Uterine smooth muscle cell (primary cell): ENCODE measurements at places on chromosomes 4 and X. TPM values are rescaled to one million over a fixed set of nuclear protein-coding genes. Genes with fewer than 3 reads are reported as not detected.

SYP gene
- total RNA-seq: 0.12 and 0.33 TPM in 2 replicates

SYN1 gene
- total RNA-seq: 0.22 and 0.25 TPM in 2 replicates

ERCC6L gene
- total RNA-seq: 2.6 and 12.4 TPM in 2 replicates

CYBB gene
- total RNA-seq: under 0.01 TPM in 1 of 2 replicates, not detected in the other

HSFX3 gene
- total RNA-seq: not detected in 2 replicates

NSUN7 gene
- total RNA-seq: 0.22 and 1.1 TPM in 2 replicates

C4orf50 gene
- total RNA-seq: not detected in 2 replicates

SLC2A9 gene
- total RNA-seq: 0.33 and 1.4 TPM in 2 replicates

NSG1 gene
- total RNA-seq: 0.44 TPM in 1 of 2 replicates, not detected in the other

ADGRG2 gene
- under 0.01 TPM in 1 of 2 replicates, not detected in the other for total RNA-seq

SPIN2A gene
- total RNA-seq: 0.37 and 0.44 TPM in 2 replicates

ABLIM2 gene
- total RNA-seq: 0.25 TPM in 1 of 2 replicates, not detected in the other

CCSER1 gene
- 0.33 and 2.9 TPM in 2 replicates for total RNA-seq

S100P gene
- not detected in 2 replicates for total RNA-seq

PHEX gene
- total RNA-seq: 0.55 and 1.00 TPM in 2 replicates

PRRG1 gene
- 7.7 and 8.6 TPM in 2 replicates for total RNA-seq

RBM47 gene
- total RNA-seq: 3.3 and 4.4 TPM in 2 replicates

SOX3 gene
- total RNA-seq: not detected in 2 replicates

CT55 gene
- total RNA-seq: 0.25 TPM in 1 of 2 replicates, not detected in the other

NAT8L gene
- total RNA-seq: under 0.01 and 0.12 TPM in 2 replicates

KCTD8 gene
- total RNA-seq: 2.1 and 6.9 TPM in 2 replicates

CXCL11 gene
- total RNA-seq: 0.22 TPM in 1 of 2 replicates, not detected in the other

IQCM gene
- total RNA-seq: 0.11 TPM in 1 of 2 replicates, not detected in the other

RBMXL3 gene
- not detected in 2 replicates for total RNA-seq

NXF2B gene
- total RNA-seq: not detected in 2 replicates

MAOA gene
- 4.0 and 5.5 TPM in 2 replicates for total RNA-seq

CAPN6 gene
- total RNA-seq: under 0.01 TPM in 2 replicates

SHROOM2 gene
- total RNA-seq: 0.44 and 0.75 TPM in 2 replicates

SERTM2 gene
- total RNA-seq: 1.9 TPM in 2 replicates

ARR3 gene
- not detected in 2 replicates for total RNA-seq

STATH gene
- total RNA-seq: not detected in 2 replicates

MSL3 gene
- 19.7 and 22.2 TPM in 2 replicates for total RNA-seq

FGA gene
- 0.12 TPM in 1 of 2 replicates, not detected in the other for total RNA-seq

SHISA3 gene
- 0.12 and 0.22 TPM in 2 replicates for total RNA-seq

GPM6B gene
- total RNA-seq: 4.6 and 8.1 TPM in 2 replicates

SEC24D gene
- total RNA-seq: 112 and 120 TPM in 2 replicates

SFRP2 gene
- total RNA-seq: not detected in 2 replicates

ZNF674 gene
- 2.7 and 5.7 TPM in 2 replicates for total RNA-seq

SSX1 gene
- not detected in 2 replicates for total RNA-seq

EDA2R gene
- total RNA-seq: 12.6 and 17.9 TPM in 2 replicates

PNMA6A gene
- total RNA-seq: 3.5 and 8.7 TPM in 2 replicates

TCEAL6 gene
- total RNA-seq: not detected in 2 replicates

EIF2S3 gene
- total RNA-seq: 348 and 389 TPM in 2 replicates

VCX gene
- not detected in 2 replicates for total RNA-seq

ADAM29 gene
- total RNA-seq: not detected in 2 replicates

SLC9B1 gene
- total RNA-seq: 0.55 and 0.87 TPM in 2 replicates

OCIAD1 gene
- 82.9 and 89.7 TPM in 2 replicates for total RNA-seq

SLC7A11 gene
- 94.2 and 98.3 TPM in 2 replicates for total RNA-seq

FAAH2 gene
- total RNA-seq: not detected in 2 replicates

CCKAR gene
- total RNA-seq: 0.25 TPM in 1 of 2 replicates, not detected in the other
